HCT116 (cell line): ENCODE measurements at places on chromosomes 16 and 17.

DNA sequence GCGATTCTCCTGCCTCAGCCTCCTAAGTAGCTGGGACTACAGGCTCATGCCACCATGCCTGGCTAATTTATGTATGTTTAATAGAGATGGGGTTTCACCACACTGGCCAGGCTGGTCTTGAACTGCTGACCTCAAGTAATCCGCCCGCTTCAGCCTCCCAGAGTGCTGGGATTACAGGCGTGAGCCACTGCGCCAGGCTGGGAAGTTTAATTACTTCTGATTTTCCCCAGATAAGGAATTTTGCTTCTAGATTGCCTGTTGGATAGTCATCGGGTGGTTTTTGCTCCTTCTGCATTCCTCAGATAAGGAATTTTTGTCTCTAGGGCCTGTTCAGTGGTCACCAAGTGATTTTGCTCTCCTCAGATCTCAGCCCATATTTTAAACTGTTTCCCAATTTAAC lies 112.5 kb downstream of the MAP2K4 start:
- no peak for DNase-seq
- no peak overlapping the region for H3K27ac ChIP-seq
- no peak overlapping the region for H3K4me3 ChIP-seq
- H3K27me3 ChIP-seq, result no peaks in the 10 kb centered on the region

DNA sequence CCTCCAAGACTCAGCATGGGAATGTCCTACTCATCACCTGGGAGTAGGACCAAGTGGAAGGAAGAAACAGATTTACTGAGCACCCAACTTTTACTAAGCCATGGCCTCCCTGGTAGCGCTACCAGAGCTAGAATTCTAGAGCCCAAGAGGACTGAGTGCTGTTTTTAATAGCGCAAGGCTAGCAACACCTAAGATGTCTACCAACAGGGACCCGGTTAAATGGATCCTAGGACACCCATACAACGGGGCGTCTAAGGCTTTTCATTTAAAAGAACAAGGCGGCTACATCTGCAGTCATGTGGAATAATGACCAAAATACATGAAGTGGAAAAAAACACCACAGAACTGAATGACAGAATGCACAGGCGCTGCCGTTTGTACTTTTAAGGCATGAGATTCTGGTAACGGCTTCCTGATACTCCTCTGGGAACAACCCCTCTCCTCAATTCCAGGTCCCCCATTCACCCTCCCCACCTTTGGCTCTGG lies 5.1 kb downstream of the GGA2 start:
- H3K4me1 ChIP-seq, result peaks cover 55% of the 10 kb centered on the region
- no peak overlapping the region for H3K4me3 ChIP-seq
- H3K36me3 ChIP-seq, result peaks cover 7% of the 10 kb centered on the region; the same call in 1 of the 2 replicates
- H3K27ac ChIP-seq, result no peak overlapping the region
- DNase-seq, result no peak

- H3K27ac ChIP-seq, result no peak overlapping the region
- peaks cover 71% of the 10 kb centered on the region for H3K27me3 ChIP-seq
- no peak for DNase-seq
- no peaks in the 10 kb centered on the region for H3K4me1 ChIP-seq
- H3K4me3 ChIP-seq, result no peak overlapping the region
- H3K36me3 ChIP-seq, result no peaks in the 10 kb centered on the region
These were observed 56.7 kb upstream of the NOG start for GRCh38 chr17:56536766-56537165.

DNA sequence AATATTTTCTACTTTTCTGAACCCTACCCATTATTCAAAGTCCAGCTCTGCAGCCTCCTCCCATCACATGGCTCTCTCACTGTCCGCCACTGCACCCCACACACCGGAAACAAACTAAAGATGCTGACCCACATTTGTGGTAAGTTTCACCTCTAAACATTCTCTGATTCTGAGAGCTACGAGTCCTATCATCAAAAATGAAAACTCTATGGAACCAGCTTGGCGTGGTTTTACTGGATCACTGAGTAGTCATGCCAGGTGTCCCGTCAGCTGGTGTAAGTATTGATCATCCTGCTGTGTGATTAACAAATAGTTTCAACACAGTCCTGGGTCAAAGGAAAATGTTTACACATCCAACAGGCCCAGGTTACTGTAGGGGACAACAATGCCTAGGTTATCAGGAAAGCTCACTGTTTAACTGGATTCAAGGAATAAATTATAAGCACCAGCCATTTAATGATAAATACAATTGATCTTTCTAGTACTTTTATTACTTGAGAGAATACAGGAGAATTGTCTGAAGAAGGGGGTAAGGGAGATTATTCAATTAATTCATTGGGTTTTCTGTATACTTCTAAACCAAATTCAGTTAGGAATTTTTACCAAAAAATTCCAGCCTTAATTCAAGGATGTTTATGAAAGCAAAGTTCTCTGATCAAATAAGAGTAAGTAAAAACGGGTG lies 33.9 kb downstream of the CYTH1 start:
- no peaks in the 10 kb centered on the region for H3K27me3 ChIP-seq
- H3K36me3 ChIP-seq, result no peaks in the 10 kb centered on the region
- no peak overlapping the region for H3K4me3 ChIP-seq
- H3K4me1 ChIP-seq, result peaks cover 10% of the 10 kb centered on the region; the same call in 1 of the 2 replicates

- H3K4me1 ChIP-seq, result peaks cover 13% of the 10 kb centered on the region; the same call in 1 of the 2 replicates
- peak overlapping the region; percentile 94 for H3K27ac ChIP-seq
- 0 out of 2 replicates have a peak, but pooled peaks cover 6% of the 10 kb centered on the region for H3K36me3 ChIP-seq
- H3K27me3 ChIP-seq, result no peaks in the 10 kb centered on the region
These were observed 397 bp downstream of the NCOR1 start for GRCh38 chr17:16215002-16215272.

DNA sequence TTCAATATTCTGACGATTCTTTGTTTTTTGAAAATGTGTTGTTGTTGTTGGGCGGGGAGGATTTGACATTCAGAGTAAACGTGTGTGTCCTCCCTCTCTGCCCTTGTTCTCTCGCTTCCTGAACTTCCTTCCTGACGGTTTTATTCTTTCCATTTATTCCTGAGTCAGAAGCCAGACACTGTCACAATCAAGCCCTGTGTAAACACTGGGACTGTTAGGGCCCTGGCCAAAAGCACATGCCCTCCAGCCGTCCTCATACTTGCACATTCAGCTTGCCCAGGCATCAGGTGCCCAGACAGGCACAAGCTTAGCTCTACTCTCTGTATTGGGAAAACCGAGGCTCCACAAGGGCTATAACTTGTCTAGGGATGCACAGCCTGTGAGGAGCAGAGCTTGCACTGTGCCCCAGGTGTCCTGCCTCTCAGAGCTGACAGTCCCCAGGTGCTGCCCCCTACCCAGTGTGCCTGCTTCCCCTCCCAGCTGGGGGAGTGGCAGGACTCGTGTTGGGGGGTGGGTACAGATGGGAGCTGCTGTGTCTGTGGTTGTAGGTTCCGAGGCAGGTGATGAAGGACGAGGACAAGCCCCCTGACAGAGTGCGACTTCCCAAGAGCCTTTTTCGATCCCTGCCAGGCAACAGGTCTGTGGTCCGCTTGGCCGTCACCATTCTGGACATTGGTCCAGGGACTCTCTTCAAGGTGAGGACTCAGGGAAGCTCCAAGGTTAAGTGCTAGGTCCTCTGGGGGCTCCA lies 9.7 kb downstream of the ADGRG3 start:
- no peaks in the 10 kb centered on the region for H3K36me3 ChIP-seq
- DNase-seq, result no peak
- H3K27ac ChIP-seq, result no peak overlapping the region
- H3K27me3 ChIP-seq, result peaks cover 6% of the 10 kb centered on the region; the same call in 1 of the 2 replicates

DNA sequence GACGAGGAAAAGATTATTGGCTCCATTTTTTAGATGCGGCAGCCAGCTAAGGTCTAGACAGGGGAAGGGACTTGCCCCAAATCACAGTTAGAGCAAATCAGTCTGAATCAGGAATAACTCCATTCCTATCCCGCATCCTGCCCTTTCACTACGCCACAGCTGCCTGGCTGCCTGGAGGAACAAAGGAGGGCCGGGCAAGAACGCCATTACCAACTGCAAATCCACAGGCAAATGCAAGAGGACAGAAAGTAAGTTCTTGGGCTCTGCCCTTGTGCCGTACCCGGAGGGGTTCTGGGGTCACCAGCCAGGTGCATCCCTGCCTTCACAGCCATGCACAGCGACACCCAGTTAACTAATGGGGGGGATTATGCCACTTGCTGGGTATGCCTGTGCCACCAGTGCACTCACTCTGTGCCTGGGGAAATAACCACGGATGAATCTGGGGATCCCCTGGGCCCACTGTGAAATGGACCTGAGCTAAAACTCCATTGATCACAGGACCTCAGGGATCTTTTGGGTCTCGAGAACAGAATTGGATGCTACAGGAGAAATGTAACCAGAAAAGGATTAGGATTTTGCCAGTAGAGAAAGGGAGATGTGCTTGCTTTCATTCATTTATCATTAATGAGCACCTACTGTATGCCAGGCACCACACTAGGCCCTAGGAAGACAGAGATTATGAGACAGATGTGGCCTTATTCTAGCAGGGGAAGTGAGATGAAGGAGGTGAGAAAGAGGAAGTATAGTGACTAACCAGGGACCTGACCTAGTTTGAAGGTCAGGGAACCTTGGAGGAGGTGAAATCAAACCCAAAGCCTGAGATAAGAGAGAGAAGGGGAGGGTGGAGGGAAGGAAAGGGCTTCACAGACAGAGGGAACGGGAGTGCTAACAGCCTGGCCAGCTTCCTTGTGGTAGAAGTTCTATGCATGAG lies 17.7 kb downstream of the BCL7C start:
- no peaks in the 10 kb centered on the region for H3K36me3 ChIP-seq
- no peak for DNase-seq
- H3K27me3 ChIP-seq, result no peaks in the 10 kb centered on the region
- H3K27ac ChIP-seq, result peak overlapping the region; percentile 97
- H3K4me1 ChIP-seq, result no peaks in the 10 kb centered on the region; the same call in 1 of the 2 replicates

GRCh38 chr16:70394853-70395252 lies 44.0 kb downstream of the ST3GAL2 start:
- H3K27ac ChIP-seq, result no peak overlapping the region
- no peaks in the 10 kb centered on the region for H3K36me3 ChIP-seq
- no peak for DNase-seq
- no peak overlapping the region for H3K4me3 ChIP-seq

GRCh38 chr16:75246504-75247205 lies 4.8 kb downstream of the BCAR1 start:
- H3K4me3 ChIP-seq, result no peak overlapping the region
- H3K36me3 ChIP-seq, result peaks cover 2% of the 10 kb centered on the region; the same call in 1 of the 2 replicates
- no peaks in the 10 kb centered on the region for H3K27me3 ChIP-seq

DNA sequence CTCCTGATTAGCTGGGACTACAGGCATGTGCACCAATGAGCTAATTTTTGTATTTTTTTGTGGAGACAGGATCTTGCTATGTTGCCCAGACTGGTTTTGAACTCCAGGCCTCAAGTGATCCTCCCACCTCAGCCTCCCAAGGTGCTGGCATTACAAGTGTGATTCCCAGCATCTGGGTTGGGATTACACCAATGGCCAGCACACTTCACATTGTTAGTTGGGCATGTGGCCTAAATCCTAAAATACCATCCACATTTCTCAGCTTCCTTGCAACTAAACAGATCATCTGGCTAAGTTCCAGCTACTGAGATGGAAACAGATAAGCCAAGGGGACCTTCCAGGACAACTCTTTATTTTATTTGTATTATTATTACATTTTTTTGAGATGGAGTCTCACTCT lies 9.9 kb downstream of the RABEP2 start:
- no peak overlapping the region for H3K4me3 ChIP-seq
- no peak overlapping the region for H3K27ac ChIP-seq
- no peaks in the 10 kb centered on the region for H3K27me3 ChIP-seq
- DNase-seq, result no peak
- peaks cover 4% of the 10 kb centered on the region for H3K36me3 ChIP-seq
- peaks cover 16% of the 10 kb centered on the region for H3K4me1 ChIP-seq

DNA sequence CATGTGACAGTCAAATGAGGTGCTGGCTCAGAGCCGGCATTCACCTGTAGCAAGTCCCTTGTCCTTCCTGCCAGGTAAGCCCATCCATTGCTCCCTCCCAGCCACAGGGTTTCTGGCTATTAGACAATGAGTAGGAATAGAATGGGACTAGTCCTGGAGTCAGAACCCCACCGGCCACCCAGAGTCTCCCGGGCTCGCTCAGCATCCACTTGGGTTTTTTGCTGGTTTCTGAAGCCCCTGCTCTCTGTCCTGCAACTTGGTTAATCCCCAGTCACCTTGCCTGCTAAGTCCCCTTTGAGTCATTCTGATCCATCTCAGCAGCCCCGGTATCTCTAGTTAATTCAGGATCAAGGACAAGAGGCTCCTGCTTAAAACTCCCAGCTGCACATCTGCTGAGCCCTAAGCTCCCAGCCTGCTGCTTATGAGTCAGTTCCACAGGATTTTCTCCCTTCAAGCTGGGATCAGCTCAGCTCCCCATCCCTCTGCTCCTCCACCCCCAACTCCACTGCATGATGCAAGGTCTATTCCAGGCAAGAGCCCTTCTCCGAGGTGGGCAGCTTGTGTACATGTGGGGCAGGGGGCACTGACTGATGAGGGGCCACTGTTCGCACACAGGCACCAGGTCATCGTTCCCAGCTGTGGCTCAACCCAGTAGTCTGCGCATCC lies 19.9 kb upstream of the MRPS23 start:
- H3K27ac ChIP-seq, result 0 out of 2 replicates have a peak overlapping the region, but pooled peaks have one; percentile 77
- peaks cover 37% of the 10 kb centered on the region; the same call in 1 of the 2 replicates for H3K36me3 ChIP-seq
- no peak for DNase-seq
- H3K4me3 ChIP-seq, result no peak overlapping the region
- H3K27me3 ChIP-seq, result no peaks in the 10 kb centered on the region

- peaks cover 11% of the 10 kb centered on the region for H3K4me1 ChIP-seq
- no peaks in the 10 kb centered on the region for H3K36me3 ChIP-seq
- no peak overlapping the region for H3K27ac ChIP-seq
- no peaks in the 10 kb centered on the region for H3K27me3 ChIP-seq
- DNase-seq, result no peak
- no peak overlapping the region for H3K4me3 ChIP-seq
These were observed 106.4 kb downstream of the IRX5 start for GRCh38 chr16:55037046-55037445.

DNA sequence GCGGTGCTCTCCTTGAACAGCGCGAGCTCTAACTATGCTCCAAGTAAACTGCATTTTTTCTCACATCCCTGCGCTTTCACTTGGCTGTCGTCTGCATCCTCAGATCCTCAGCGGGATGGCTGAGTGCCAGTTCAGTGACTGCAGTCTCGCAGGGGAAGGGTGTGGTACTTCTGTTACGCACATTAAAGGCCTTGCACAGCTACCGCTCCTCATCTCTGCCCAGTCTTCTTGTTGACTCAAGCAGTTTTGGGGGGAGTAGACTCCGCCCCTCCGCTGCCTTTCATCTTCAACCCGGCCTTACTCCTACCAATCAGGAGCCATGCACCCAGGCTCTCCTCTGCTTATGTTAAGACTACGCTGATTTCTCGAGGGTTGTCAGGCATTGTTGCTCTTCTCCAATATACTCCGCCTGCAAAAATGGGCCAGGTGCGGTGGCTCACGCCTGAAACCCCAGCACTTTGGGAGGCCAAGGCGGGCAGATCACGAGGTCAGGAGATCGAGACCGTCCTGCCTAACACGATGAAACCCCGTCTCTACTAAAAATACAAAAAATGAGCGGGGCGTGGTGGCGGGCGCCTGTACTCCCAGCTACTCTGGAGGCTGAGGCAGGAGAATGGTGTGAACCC lies 10.0 kb downstream of the ATP5PD start:
- peak overlapping the region; percentile 87 for H3K27ac ChIP-seq
- peak; percentile 89 for DNase-seq
- peaks cover 45% of the 10 kb centered on the region for H3K4me1 ChIP-seq
- peaks cover 27% of the 10 kb centered on the region for H3K36me3 ChIP-seq
- H3K4me3 ChIP-seq, result peak overlapping the region; percentile 24
